Thoracic aorta (tissue), 2 donors: ENCODE measurements at places on chromosomes 13 and 19.

DNA sequence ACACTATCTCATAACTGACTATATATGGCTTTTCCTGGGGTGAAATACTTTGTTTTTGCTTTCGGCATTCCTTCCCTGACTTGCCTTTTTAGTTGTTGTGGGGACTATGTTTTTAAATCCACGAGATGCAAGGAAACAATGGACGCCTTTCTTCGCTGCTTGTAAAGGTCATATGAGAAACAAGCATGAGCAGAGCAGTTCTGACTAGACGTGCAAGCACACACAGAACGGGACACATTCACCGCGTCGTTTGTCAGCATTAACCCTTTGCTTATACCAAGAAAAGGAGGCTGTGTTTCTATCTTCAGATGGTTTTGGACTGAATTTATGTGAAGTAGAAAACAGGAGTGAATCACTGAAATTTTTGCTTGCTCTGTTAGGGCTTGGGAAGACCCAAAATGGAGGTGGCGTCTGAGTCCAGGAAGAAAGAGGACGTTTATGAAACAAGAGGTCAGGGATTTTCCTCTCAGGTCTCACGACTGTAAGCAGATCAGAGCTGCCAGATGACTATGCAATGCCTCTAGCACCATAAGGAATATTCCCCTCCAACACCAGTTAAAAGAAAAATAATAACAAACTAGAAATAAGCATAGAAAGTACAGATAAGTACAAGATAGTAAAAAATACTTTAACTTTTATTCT is 358.9 kb downstream of the DLEU7 start:
- DNase-seq: no peak

- DNase-seq: peak; percentile 90
Measured at GRCh38 chr19:12551060-12551832, at the start of gene ZNF564. Gene ZNF564, minus strand, starts transcription at chr19:12551482. Its CDS starts 150 bp downstream, at chr19:12551332.

GRCh38 chr13:79455331-79455730 is 25.6 kb upstream of the NDFIP2 start:
- no peak for DNase-seq

GRCh38 chr13:103031332-103031873 is 34.8 kb downstream of the SLC10A2 start:
- no peak for DNase-seq

- no peak for DNase-seq
Measured at GRCh38 chr19:15587663-15588062, 27.4 kb upstream of the CYP4F8 start.

GRCh38 chr19:38020311-38020710 is 113.3 kb downstream of the SIPA1L3 start:
- no peak for DNase-seq

- no peak for DNase-seq
Measured at GRCh38 chr13:50519866-50520265, 323.6 kb downstream of the DLEU7 start.

DNA sequence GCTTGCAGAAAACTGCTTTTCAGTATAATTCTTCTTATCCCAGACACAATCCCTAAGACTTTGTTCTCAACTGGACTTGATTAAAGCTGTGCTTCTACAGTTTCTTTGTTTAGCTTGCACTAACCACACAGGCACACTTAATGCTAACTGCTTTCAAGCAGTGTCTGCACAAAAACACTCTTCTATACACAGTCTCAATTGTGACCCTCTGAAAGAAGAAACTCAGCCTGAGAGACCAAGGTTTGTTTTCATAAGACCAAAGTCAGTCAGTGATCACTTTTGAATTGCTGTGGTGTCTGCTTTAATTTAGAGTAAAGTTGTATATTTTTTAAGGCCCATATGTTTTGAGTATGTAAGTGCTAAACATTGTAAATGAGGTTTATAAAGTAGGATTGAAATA is 431.2 kb downstream of the KCTD12 start:
- no peak for DNase-seq

GRCh38 chr13:41812851-41813250 is 148.1 kb downstream of the VWA8 start:
- no peak for DNase-seq

DNA sequence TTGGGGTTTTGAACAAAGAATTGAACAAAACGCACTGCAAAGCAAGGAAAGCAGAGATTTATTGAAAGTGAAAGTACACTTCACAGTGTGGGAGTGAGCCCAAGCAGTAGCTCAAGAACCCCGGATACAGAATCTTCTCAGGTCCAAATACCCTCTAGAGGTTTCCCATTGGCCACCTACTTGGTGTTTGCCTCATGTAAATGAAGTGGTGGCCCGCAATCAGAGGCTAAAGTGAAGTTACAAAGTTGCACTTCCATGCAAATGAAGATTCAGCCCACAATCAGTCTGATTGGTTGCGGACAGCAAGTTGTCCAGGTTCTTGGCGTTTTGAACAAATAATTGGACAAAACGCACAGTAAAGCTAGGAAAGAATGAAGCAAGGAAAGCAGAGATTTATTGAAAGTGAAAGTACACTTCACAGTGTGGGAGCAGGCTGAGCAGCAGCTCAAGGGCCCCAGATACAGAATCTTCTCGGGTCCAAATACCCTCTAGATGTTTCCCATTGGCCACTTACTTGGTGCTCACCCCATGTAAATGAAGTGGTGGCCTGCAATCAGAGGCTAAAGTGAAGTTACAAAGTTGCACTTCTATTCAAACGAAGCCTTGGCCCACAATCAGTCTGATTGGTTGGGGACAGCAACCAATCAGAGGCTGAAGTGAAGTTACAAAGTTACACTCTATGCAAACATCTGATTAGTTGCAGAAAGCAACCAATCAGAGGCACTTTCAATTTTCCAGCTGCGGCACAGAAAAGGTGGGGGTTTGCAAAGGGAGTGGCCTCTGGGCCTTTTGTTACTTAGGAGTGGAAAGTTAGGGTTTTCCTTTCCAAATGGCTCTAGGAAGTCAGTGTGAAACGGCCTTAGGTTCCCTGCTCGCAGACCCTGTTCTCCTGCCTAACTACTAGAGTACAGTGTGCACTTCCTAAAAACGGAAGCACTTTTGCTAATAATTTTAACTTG is 4.8 kb upstream of the TM9SF2 start:
- peak; percentile 15 for DNase-seq

DNA sequence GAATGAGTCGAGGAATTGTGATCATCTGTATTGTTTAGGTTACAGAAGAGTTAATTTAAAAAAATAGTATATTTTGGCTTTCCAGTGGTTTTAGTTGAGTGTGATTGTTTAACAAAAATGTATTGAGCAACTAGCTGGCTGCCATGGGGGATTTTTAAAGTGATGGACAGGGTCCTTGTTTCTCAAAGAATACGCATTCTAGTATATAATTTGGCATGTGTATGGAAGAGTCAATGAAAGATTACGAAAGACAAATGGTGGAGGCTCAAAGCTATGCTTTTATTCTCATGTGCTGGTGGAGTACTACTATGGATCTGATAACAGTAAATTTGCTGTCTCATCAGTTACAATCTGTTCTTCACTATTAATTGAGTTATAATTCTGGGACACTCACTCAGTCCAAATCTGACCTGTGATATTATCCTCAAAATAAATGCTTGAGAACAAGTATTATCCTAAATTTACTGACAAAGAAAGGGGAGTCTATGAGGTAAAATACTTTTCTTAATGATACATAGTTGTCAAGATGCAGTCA is 240.0 kb downstream of the GPC6 start:
- no peak for DNase-seq

GRCh38 chr13:42533336-42533591 is 40.7 kb upstream of the TNFSF11 start:
- no peak for DNase-seq

GRCh38 chr13:92657565-92657964 is 569.0 kb upstream of the GPC6 start:
- no peak for DNase-seq

GRCh38 chr19:33426621-33427361 is 53.3 kb downstream of the CEBPG start:
- no peak for DNase-seq

DNA sequence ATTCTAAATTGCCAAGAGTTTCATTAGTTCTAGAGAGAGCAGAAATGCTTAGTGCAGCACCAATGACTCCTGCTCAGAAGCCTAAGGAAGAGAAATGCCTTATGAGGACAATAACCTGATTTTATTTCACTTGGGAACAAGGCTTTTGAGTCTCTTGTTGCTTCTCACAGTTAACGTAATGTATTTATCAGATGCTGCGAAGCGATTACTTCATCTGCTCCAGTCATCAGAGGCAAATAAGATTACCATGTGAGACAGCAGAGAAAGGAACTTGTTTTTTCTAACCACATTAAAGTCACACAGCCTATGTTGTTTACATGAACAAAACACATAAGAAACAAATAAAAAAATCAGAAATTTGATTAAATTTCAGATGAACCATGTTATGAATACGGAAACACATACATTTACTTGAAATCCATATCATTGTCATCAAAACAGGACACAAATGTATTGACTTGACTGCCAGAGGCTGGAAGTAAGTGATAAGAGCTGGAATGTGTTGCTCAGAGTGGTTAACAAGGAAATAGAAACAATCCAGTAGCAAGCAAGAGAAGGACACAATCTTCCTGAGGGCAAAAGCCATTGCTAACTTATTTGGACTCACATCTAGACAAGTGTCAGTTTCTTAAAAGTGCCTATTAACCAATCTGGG is 147.3 kb downstream of the LHFPL6 start:
- DNase-seq: no peak

DNA sequence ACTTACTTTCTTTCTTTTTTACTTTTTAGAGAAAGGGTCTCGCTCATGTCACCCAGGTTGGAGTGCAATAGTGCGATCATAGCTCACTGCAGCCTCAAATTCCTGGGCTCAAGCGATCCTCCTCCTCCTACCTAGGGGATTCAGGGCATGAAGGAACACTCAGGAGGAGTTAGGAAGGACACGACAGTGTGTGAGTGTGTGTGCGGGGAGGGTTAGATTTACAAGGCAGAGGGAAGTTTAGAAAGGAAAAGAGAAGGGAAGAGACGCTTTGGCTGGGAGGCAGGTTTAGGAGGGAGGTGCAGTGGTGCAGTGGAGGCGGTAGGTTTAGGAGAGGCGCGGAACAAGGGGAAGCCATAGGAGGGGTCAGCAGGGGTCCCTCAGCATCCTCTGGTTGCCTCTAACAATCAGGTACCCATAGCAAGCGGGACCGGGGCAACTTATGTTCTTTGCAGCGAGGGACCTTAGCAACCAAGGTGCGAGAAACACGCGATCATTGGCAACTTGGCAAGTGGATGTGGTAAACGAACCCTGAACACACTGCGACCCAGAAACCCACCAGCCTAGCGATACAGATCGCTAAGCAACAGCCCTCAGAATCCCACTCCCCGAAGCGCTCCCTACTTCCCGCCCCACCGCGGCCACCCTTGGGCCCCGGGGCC is 501 bp downstream of the SIRT2 start:
- DNase-seq: no peak

- no peak for DNase-seq
Measured at GRCh38 chr13:45242070-45242469, 41.2 kb upstream of the KCTD4 start.

- no peak for DNase-seq
Measured at GRCh38 chr19:39325778-39326665, 5.4 kb upstream of the LRFN1 start.

DNA sequence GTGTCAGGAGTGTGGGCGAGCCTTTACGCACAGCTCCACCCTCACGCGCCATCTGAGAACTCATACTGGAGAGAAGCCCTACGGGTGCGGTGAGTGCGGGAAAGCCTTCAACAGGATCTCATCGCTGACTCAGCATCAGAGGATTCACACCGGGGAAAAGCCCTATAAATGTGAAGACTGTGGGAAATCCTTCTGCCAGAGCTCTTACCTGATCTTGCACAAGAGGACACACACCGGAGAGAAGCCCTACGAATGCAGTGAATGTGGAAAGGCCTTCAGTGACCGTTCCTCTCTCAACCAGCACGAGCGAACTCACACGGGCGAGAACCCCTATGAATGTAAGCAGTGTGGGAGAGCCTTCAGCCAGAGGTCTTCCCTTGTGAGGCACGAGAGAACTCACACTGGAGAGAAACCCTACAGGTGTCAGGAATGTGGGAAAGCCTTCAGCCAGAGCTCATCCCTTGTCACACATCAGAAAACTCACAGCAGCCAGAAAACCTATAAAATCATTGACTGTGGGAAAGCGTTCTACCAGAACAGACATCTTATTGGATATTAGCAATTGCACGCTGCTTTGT is 6.9 kb upstream of the ZNF555 start:
- no peak for DNase-seq

GRCh38 chr19:7930765-7931164 is 4.8 kb upstream of the CTXN1 start:
- DNase-seq: no peak

DNA sequence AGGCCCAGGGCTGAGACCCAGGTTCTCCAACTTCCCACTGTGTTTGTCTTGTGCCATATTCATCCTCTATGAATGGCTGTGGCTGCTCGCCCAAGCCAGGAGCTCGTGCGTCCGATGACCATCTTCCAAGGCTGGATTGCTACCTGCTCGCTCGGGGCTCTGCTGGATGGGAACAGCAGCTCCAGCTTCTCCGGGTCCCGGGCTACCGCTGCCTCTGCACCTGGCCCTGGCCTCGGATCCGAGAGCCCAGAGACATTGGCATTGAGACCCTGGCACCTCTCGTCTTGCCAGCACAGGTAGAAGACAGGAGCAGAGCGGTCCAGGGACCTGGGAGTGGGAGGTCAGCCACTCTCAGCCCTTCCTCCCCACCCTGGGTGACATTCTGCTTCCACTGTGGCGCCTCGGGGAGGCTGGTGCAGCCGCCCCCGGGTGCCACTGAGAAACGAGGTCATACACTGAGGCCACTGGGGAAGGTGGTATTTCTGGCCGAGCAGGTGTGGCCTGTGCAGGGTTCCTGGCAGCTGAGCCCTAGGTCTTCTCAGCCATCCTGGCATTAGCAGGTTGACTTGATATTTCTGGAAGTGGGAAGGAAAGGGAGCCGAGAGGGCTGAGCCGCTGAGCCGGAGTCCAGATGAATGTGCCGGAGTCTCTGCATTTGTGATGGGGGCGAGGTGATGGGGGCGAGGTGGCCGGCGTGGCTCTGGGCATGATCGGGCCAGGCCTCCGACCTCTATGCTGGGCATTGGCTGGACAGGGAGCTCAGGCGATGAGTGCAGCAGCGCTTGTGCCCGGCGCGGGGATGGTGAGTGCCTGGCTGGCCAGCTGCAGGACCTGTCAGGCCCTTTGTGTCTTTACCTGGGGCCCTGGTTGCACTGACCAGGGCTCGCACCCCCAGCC is 18.6 kb downstream of the NDUFB7 start:
- no peak for DNase-seq

GRCh38 chr13:67106502-67107057 is 123.6 kb downstream of the PCDH9 start:
- no peak for DNase-seq

DNA sequence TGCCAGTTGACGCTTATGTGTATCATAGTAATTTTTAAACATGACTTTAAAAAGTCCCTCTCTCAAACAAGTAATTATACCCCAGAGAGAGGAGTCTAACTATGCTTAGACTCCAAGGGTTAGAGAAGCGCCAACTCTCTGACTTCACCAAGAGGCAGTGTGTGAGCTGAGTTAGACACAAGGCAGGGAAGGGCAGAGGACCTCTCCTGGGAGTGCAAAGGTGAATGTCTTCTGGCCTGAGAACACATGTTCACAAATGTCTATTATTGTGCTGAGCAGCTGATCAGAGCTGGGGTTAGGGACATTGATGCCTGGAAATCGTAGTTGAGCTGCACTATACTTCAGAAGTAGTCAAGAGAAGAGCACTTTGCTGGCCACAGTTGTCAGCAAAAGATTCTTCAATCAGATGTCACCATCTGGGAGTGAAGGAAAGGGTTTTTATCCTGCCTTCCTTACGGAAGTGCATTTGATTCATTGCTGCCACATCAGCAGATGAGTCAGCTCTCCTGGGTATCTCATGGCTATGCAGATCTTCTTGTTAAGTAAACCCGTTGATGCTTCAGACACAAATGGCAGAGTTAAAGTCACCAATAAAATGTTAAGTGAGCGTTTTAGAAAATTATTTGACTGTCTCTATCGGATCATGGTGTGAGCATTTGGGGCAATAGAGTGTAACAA is 283.2 kb upstream of the ARGLU1 start:
- DNase-seq: no peak
